ENCODE measurements at places on chromosomes 3 and 15.
A peak's percentile ranks its signal among the peaks of the same experiment; 100 is the strongest.

DNA sequence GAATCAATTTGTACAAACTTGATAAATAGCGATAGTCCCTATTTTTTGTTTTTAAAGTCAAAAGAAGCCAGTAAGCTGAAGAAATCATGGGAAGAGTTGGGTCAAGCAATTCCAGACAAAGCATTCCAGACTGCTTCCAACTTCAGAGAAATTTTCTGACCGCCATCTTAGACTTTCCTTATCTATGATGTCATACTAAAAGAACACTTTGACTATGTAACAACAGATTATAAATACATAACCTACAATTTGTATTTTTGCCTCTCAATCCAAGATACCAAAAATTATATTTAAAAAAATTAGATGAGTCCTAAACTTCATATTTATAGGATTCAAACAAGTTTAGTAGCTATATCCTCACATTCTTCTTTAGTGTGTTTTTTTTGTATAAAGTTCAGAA lies 286.2 kb upstream of the KCNH8 start:
- no peak for DNase-seq

DNA sequence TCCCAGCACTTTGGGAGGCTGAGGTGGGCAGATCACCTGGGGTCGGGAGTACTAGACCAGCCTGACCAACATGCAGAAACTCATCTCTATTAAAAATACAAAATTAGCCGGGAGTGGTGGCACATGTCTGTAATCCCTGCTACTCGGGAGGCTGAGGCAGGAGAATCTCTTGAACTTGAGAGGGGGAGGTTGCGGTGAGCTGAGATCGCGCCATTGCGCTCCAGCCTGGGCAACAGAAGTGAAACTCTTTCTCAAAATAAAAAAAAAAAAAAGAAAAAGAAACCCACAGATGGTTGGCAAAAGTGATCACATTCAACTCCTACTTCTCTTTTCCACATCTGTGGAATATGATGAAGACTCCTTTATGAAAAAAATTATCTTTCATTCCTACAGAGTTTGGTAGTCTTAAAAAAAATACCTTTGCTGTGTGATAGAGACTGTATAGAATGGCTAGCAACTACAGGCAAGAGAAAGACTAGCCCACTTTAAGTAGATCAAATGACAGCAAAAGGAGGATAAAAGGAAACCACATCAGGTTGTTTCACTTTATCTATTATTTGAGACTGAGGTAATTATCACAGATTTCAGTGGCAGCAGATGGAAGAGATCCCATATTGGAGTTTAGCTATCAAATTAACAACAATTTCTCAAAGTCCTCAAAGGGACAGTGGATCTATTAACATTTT lies 172.9 kb upstream of the TSPAN3 start:
- no peak for DNase-seq

DNA sequence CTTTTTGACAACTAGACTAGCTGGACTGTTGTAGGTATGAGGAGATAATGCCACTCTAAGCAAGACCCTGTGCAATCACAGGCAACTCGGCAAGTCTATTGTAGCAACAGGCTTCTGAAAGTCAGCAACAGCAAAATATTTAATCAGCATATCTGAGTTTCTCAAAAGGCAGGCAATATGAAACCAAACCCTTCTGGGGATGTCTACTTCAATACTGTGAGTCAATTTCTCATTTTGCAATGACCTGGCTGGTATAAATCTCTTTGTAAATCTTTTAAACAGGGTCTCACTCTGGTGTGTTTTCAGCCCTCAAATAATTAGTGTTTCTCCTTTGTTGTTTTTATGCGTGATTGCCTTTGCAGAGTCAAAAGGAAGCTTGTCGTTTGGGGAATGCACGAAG lies 1044.5 kb downstream of the NTRK3 start:
- DNase-seq = no peak

DNA sequence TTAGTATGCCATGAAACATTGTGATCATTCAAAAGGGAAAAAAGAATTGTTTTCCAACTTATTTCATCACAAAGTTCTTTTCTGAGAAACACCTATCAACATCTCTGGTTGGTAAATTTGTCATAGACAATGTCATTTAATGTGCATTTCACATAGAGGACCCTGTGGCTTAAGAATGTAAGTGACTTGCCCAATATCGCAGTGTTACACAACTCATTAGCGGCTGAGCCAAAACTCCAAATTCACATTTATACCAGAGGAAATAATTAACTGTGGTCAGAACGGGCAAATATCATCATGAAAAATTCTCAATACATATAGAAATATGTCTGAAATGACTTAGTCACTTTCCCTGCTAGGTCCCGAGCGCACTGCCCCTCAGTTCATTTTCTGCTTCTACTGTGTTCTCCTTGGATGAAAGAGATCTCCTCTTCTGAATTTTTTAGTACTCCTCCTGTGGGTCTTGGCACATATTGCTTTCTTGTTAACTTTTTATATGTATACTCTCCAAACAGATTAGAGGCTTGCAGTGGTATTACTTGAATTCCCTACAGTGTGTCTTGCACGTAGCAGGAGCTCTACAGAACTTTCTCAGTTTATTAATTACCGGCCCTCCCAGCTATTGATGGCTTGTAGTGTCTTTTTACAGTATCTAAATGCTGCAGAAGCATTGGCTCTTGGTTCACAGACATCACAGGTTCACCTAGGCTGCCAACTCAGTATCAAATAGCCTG lies 33.1 kb downstream of the PTX3 start:
- no peak for DNase-seq

GRCh38 chr15:40240619-40241221 lies 1.9 kb downstream of the PAK6 start:
- DNase-seq = no peak

- DNase-seq = no peak
Measured at GRCh38 chr3:25292036-25292435, 136.0 kb upstream of the RARB start.

GRCh38 chr15:49093252-49094105 lies 47.2 kb upstream of the SECISBP2L start:
- DNase-seq = no peak

DNA sequence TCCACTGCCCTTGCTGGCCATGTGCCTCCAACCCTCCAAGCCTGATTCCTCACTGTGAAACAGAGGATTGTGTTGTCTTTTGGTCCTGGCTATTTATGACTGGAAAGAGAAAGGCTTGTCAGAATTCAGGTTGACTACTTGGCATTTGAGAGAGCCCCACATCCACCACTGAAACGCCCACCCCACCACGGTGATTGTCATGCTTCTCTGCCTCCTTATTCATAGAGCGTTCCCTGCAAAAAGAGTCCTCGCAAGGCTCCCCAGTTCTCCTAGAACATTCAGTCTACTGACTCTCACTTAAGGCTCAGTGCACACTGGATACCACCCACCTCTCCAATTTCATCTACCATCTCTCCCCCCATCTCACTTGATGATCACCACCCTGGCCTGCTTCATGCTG lies 162.9 kb upstream of the WNT5A start:
- no peak for DNase-seq

DNA sequence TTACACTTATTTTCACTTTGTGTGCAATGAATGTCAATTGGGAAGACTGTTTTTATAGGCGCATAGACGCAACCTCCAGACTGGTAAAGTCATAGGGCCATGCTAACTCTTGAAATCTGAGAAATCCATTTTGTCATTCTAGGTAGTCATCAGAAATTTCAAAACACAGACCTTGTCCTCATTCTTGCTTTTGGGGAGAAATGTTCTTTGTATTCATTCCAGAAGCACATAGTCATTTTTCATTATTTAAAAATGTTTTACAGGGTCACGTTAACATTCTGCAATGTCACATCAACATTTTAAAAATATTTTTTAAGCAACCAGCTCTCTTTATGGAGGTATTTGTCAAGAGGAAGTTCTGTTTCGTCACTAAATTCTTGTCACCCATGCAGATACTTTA lies 898.4 kb downstream of the PDCD6IP start:
- DNase-seq = no peak

DNA sequence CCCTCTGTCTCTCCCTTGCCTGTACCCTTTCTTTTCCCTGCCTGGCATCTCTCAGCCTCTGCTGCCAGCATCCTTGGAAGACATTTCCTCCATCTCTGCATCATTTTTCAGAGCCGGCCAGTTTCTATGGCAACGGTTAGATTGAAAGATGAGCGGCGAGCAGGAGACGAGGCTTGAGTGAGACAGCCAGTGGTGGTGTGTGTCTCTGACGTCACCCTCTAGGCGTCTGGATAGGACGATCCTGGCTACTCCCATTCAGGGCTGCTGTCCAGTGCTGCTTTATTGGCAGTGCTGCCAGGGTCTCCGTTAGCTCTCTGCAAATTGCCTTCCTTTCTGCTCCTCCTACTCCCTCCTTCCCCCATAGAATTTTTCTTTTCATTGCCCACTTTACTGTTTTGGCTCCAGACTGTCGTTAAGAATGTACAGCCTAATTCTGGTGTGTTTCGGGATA lies 57.9 kb downstream of the TRAK1 start:
- DNase-seq = peak; percentile 94

- no peak for DNase-seq
Measured at GRCh38 chr3:152638707-152639450, 196.1 kb upstream of the P2RY1 start.

DNA sequence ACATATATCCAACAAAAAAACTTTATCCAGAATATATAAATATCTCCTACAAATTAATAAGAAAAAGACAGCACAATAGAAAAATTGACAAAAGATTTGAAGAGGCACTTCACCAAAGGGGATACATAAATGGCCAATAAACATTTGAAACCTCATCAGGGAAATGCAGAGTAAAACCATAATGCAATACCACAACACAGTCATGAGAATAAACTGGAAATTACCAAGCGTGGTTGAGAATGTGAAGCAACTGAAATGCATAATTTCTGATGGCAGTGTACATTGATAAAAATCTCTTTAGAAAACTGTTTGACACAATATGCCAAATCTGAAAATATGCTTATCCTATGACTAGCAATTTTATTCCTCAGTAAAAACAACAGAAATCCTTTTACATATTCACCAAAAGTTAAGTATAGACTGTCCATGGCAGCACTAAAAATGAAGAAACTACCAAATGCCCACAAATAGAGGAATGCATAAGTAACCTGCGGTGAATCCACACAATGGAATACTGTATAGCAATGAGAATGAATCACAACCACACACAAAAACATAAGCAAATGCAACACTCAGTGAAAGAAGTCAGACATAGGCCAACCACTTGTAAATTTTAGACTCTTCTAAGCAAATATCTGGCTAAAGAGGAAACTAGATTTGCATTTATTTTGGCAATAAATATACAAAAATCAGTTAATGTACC lies 7.9 kb downstream of the LYZL4 start:
- DNase-seq = no peak

- peak; percentile 35 for DNase-seq
Measured at GRCh38 chr3:124707656-124708062, 22.6 kb upstream of the UMPS start.

GRCh38 chr3:147415874-147416273 lies 6.7 kb downstream of the ZIC1 start:
- peak; percentile 21 for DNase-seq

DNA sequence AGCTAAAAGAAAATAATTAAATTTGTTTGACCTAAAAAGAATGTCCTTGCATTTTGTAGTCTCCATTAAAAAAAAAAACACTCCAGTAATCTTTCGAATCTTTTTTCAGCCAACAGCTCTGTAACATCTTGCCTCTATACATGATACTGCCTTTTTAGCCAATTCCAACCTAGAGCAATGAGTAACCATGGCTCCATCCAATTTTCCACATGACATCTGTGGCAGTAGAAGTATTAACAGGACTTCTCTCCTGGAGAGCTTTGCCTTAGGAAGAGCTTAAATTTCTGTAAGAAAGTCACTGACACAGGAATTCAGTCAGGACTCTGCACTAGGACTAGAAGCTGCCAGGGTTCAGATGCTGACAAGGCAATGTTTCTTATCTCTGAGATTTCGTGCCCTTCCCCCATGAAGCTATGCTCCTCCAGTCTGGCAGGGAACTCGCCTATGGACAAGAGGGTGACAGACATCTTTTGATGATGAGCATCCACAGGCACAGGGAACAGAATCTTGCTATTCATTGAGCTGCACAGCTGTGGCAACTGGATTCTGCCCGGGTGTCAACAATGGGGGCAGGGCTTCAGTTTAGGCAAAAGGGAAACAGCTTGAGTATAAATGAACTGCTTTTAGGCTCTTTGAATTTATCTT lies 81.8 kb downstream of the ALCAM start:
- peak; percentile 30 for DNase-seq

- DNase-seq = peak; percentile 85
Measured at GRCh38 chr15:36501063-36501678, 78.3 kb upstream of the CDIN1 start.

DNA sequence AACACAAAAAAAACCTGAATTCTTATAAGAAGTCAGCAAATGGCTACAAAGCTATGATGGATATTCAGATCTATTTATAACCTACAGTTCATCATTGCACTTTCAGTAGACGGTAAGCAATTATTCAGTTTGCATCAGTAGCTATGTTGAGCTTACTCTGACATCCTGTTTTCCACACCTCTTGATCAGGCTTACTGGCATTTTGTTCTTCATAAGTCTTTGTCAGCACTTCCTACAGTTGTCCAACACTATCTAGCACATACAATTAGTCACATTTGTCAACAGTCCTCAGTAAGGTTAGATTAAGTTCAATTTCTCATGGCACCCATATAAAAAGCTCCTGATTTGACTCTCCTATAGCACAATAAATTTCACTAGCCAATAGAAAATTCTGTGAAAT lies 71.2 kb upstream of the ST3GAL6 start:
- DNase-seq = no peak

DNA sequence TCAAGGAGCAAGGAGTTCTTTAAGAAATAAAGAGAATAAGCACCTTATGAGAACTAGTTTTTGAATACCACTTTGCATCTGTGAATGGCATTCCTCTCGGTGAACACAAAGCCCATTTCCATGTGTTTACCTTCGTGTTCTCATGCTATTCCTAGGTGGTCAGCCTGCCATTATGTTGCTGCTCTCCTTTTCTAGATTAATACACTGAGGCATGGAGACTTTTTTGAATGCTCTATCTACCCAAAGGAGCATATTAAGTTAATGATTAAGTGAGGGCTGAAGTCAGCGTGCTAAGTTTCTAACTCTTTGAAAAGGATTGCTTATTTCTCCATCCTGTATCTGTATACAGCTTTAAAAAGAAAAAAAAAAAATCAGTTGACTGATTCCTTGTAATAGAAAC lies 394.5 kb downstream of the MECOM start:
- peak; percentile 23 for DNase-seq

- no peak for DNase-seq
Measured at GRCh38 chr3:16538507-16538906, 25.0 kb upstream of the RFTN1 start.

DNA sequence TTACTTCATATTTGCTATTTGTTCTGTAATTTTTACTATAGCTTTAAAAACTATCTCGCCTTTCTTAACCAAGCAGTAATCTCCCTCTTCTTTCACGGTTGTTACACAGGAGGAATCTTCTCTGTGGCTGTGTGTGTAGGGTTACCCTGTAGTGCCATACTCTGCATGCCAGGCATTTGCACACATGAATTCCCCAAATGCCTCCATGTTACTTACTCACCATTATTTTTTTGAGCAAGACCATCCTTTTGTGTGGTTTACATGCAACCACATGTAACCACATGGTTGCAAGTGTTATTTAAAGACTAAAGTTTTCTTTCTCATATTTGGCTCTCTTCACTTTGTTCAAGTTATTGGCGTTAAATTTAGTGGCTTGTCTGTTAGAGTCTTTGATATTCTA lies 45.5 kb downstream of the HPS3 start:
- peak; percentile 48 for DNase-seq

- no peak for DNase-seq
Measured at GRCh38 chr3:58260733-58261132, 23.1 kb downstream of the ABHD6 start.

GRCh38 chr15:67172172-67172571 lies 82.3 kb downstream of the AAGAB start:
- no peak for DNase-seq

- DNase-seq = no peak
Measured at GRCh38 chr3:195763076-195763830, 42.5 kb downstream of the MUC20 start.
